CD4-positive, alpha-beta T cell treated with Interleukin-21 for 1 hour (primary cell): ENCODE measurements at places on chromosomes 13 and 19.
A peak's percentile ranks its signal among the peaks of the same experiment; 100 is the strongest.

DNA sequence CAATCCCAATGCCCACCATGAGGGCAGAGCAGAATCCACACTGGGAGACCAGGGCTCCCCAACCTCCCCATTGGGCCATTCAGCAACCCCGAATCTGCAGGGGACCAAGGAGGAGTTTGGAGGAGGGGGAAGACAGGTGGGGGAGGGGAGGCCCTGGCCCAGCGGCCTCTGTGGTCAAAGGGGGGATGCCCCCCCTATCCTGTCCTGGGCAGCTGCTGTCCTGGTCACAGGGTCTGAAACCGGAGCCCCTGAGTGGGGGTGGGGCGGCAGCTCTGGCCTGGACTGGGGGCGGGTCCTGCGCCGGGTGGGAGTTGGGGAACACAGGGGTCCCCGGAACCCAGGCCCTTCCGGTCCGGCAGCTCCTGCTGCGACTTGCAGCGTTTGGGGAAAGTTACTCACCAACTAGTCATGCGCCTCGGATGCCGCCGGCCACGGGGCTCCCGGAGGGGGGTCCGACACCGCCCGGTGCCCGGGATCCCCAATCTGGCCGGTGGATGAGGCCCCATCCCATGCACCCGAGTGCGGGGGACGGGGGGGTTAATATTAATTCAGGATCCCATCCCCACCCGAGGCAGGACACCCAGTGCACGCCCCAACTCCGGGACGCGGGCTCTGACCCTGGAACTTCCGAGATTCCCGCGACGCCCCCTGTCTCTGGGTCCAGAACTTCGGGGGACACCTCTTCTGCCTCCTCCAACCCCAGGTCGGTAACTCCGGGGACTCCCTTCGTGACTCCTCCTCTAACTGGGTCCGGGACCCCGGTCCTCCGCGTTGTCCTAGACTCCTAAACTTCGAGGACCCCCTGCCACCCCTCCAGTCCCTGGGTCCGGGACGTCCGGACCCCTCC is 872 bp downstream of the HOMER3 start:
- DNase-seq: no peak

DNA sequence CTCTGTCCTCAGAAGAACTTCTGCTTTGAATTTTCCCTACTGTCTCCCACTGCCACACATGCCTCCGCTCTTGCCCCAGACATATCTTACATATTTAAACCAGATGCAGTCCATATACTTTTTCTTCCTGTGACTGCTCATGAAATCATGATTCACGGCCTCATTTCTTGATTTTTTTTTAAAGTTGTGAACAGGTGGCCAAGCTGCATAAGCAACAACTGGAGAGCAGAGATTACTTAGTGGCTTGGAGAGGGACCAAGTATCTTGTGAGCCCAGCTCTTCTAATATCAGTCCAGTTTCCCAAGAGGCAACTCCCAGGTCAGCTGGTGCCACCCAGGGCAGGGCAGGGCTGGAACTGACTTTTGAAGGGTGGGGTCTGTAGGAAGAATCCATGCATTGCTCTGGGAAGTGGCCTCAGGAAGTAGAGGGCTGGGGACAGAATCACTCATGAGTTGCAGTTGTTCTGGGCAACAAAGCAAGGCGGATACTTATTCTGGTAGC is 152.4 kb downstream of the LMO7 start:
- DNase-seq: no peak

DNA sequence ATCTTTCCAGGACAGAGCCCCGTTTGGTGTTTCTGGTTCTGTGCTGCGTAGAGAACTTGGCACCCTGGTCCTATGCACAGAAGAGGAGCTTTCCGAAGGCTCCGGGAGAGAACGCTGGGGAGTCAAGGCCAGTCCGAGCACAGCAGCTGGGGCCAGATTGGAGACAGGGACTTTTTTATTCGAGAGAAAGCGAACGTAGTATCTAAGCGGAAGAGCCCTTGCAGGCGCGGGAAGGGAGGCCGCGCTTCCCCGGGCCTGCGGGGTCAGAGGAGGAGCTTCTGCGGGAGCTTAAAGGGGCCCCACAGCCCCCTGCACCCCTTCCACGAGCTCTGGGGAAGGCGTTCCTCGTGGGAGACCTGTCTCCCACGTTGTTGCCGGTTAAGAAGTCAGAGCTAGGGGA is 48.6 kb upstream of the ARHGEF7 start:
- no peak for DNase-seq

- DNase-seq: no peak
Observed at GRCh38 chr19:46715975-46716671, 791 bp downstream of the PRKD2 start.

DNA sequence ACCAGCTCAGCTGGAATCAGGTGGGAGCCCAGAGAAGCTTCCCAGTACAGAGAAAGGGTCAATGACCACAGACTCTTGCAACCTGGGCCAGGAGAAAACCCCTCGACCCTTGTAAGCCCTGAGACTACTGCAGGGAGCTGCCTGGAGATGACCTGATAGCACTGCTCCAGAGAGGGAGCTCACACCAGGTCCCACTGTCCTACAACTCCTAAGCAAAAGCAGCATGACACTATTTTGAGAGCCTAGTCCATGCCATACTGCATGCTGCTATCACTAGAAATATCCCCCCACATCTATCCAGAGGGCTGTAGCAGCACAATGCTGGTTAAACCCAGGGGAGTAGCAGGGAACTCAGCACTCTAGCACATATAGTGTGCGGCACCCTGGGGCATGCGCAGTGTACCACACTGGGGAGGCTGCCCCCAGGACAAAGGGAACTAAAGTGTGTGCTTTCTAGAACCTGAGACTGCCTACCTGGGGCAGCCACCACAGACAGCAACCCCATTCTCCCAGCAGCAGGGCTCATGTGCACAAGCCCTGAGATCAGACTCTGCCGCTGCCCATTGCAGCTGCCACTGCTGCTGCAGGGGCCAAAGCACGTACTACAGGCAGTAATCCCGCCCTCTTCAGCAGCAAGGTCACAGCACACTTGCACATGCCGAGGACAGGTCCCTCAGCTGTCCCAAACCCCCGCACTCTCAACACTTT is 27.1 kb upstream of the N4BP2L1 start:
- no peak for DNase-seq

GRCh38 chr13:51953347-51954195 is 57.7 kb downstream of the ATP7B start:
- peak; percentile 20 for DNase-seq

GRCh38 chr13:43988302-43988701 is 108.6 kb downstream of the LACC1 start:
- DNase-seq: no peak

GRCh38 chr13:99419591-99420243 is 81.6 kb upstream of the TM9SF2 start:
- no peak for DNase-seq

GRCh38 chr19:409516-410242 is 732 bp upstream of the C2CD4C start:
- DNase-seq: no peak

GRCh38 chr19:12513531-12514061 is 29.0 kb upstream of the ZNF709 start:
- no peak for DNase-seq

- no peak for DNase-seq
Observed at GRCh38 chr19:7349231-7349591, 474 bp downstream of the ARHGEF18 start.

GRCh38 chr19:52689843-52690368 is 44.9 kb downstream of the ZNF611 start:
- DNase-seq: no peak

- no peak for DNase-seq
Observed at GRCh38 chr13:67351909-67352308, 121.8 kb upstream of the PCDH9 start.

- no peak for DNase-seq
Observed at GRCh38 chr19:40341601-40342482, 6.4 kb downstream of the C19orf47 start.

GRCh38 chr13:47184321-47184720 is 287.5 kb upstream of the HTR2A start:
- no peak for DNase-seq

DNA sequence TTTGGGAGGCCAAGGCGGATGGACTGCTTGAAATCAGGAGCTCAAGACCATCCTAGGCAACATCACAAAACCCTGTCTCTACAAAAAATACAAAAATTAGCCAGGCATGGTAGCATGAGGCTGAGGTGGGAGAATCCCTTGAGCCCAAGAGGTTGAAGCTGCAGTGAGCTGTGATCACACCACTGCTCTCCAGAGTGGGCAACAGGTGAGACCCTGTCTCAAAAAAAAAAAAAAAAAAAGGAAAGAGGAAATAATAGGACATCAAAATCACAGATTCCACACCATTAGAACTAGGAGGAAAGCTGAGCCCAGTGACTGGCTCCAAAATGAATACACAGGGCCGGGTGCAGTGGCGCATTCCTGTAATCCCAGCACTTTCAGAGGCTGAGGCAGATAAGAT is 3.2 kb upstream of the ZNF8 start:
- no peak for DNase-seq
